ENCODE measurements at places on chromosomes 5 and 9.

DNA sequence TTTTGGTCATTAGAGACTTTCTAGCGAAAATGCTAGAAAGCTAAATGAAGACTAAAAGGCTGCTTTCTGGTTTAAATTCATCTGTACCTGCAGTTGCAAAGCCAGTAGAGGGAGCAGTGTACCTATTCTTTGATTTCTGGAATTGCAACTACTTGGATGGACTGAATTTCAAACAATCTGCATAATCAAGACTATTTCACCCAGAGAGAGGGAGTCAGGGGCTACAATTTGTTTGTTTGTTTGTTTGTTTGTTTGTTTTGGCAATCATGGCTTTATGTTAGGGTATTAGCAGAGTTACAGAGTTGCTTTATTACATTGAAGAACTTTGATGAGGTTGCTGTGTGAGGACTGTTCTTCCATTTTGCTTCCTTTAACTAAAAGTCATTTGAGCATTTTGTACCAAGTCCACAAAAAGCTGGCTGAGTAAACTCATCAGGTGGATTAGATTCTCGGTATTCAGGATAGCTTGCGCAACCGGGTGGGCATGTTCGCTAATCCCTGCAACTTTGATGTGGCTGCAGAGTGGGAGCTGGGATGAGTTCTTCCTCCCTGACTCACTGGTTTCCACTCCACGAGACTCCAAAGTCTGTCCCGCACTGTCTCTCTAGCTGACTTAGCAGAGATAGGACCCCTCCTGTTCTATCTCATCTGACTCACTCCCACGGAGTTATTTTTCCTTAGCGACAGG lies 80.0 kb upstream of the TUT7 start:
- DNase-seq: peak; percentile 93

GRCh38 chr9:115674091-115674490 lies 479.5 kb upstream of the PAPPA start:
- DNase-seq: no peak

DNA sequence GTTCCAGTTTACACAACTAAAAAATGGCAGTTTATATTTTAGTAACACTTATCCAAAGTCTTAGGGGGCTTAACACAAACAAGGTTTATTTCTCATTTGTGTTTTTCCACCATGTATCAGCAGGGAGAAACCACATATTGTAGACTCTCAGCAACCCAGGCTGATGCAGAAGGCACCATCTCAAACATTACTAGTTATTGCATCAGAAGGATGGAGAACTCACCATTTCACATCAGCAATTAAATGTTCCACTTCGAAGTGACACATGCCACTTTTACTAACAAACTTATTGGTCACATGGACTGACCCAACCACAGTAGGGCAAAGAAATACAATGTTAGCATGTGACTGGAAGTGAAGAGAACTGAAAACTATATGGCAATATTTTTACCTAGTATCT lies 22.5 kb upstream of the SMC2 start:
- no peak for DNase-seq

- DNase-seq: no peak
These were observed 104.3 kb downstream of the PDE4D start for GRCh38 chr5:59789197-59789596.

DNA sequence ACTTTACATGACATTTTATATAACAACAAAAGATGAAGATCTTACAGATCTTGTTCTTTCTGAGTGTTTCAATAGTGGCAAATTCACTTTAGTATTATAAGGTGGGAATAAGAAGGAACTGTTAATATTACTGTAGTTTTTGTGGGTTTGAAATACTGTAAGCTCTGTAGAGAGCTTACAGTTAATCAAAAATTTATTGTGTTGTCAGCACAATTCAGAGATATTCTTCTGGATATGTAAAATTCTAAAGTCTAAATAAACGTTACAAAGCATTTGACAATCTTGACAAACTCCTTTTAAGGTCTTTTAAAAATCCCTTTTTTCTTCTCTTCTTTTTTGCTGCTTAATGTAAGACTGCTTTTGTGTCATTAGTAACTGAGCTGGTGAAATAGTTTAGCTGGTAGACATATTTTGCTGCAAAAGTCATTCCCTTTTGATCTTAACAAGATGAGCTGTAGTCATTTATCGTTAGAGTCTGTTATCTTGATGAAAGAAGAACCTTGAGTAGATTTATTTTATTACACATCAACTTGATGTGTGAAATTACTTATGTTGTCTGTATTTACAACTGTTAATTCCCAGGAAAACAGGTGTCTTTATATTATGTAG lies 186.0 kb downstream of the WDR70 start:
- DNase-seq: no peak

DNA sequence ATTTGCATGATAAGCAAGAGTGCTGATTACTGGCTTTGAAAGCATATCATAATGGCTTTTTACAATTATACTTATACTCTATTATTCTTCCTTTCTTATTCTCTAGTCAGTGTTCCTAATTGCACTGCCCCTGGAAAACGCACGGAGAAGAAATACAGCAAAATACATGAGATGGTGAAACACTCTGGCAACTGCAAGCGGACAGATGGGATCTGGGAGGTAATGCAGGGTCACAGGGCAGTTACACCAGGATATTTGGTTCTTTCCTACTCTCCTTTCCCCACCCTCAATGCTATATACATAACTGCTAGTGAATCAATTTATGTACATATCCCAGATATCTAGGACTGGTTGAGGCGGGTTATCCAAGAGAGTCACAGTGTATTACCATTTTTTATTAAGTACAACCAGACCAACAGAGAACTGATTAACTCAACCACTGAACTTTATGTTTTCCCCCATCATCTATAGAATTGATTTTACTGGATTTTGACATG lies 423.7 kb downstream of the ZSWIM6 start:
- DNase-seq: no peak
